ENCODE measurements at places on chromosomes 12 and 14.

- no peak for DNase-seq
Observed at GRCh38 chr12:122265886-122266229, 436 bp downstream of the VPS33A start.

DNA sequence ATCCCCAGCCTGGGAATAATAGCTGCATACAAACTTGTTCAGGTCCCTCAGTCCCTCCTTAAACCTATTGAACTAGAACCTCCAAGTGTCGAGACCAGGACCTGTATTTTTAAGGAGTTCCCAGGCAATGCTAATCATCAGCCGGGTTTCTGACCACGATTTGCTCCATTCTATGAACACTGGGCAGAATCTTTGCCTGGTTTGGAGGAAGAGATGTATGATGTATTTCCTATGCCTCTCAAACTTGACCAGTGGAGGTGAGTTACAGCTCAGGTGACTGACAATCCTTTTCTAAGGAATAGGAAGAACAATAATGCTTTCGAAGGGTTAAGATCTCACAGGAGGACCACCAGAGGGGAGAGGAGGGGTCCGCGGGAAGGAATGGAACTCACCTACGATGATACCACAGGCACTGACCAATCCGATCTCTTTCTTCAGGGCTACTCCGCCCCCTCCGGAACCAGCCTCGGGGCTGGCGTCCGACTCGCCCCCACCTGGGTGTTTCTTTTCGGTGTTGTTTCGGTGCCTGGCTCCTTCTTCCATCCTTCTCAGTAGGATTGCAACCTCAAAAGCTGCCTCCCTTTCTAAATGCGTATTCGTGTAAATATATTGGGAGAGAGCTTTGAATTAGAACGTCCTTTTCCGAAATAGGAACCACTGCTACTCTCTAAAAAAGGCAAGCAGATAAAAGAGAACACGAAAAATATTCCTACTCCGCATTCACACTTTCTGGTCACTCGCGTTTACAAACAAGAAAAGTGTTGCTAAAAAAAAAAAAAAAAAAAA is 895 bp downstream of the SLC7A8 start:
- peak; percentile 40 for DNase-seq

DNA sequence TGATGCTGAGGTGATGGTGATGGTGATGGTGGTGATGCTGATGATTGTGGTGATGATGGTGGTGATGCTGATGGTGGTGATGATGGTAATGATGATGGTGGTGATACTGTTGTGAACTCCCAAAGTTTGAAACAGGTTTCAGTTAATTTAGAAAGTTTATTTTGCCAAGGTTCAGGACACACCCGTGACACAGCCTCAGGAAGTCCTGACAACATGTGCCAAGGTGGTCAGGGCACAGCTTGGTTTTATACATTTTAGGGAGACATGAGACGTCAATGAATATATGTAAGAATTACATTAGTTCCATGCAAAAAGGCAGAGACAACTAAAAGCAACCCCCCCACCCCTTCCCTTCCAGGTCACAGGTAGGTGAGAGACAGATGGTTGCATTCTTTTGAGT is 112.8 kb upstream of the EVL start:
- no peak for DNase-seq

DNA sequence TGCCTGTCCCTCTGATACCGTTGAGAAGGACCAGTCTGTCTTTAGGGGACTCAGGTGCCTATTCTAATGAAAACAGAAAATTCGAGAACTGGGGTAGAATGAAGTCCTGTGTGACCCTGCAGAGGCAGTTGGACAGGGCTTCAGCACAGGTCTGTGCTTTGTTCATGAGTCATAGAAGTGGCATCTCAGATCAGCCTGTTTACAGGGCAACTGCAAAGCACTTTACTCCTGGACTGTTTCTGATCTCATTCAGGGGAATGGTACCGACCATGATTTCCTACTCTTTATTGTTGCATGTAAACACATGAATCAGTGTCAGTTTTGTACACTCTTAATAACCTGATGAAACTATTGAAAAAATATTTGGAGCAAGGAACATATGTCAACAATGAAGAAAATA is 1517.0 kb downstream of the AACS start:
- DNase-seq = no peak

- DNase-seq = peak; percentile 19
Observed at GRCh38 chr12:103924761-103925641, 5.2 kb upstream of the HSP90B1 start.

DNA sequence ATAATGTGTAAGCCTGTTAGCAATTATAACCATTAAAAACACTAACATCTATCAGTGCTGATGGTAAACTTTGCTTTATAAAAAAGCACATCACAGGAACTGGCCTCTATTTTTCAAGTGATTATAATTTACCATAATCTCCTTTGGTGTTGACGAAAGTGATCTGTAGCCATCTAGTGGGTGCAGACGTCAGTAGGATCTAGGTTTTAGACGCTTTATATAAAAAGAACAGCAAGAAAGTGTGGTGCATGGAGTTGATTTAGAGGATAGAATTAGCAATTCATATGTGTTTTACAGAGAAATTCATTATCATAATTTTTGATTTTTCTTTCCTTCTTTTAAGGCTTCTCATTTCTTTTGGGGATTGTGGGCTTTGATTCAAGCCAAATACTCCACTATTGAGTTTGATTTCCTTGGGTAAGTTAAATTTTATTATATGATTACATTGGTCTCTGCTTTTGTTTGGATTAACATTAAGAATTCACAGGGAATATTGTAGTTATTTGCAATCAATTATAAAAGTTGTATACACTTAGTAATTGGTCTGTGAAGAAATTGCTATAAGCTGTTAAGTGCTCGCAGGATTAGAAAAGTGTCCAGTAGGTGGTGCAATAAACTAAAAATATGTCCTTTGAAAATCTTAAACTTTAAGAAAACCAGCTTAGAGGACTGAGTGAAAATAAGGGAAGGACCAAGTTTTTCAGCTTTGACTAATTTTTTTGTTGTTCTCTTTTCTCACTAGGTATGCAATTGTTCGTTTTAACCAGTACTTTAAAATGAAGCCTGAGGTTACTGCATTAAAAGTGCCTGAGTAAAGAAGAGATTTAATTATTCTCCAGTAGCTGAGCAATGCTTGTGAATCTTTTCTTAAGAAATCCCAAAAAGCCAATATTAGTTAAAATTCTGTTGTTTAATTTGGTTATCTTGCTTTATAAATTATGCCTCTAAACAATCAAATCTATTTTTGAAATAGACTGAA is 59.5 kb downstream of the ETNK1 start:
- peak; percentile 12 for DNase-seq

GRCh38 chr14:95903616-95904107 is 27.0 kb downstream of the TUNAR start:
- DNase-seq = no peak

GRCh38 chr14:65200454-65200853 is 98.1 kb upstream of the MAX start:
- DNase-seq = no peak

- no peak for DNase-seq
Observed at GRCh38 chr12:44158746-44159145, 322.9 kb downstream of the TMEM117 start.

DNA sequence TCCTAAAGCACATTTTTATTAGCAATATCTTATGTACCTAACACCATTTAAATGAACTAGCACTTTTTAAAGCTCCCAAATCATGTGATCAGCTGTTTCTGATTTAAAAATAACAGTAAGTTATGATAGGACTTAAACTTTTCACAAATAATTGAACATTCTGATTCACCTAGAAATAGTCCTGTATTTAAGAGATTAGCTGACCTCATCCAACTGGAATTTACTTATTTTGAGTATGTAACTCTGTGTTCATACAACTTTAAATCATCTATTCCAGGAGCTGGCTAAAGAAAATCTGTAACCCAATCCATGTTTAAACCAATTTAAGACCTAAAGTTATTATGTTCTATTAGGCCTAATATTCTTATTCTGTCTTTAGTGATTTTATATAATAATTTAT is 184.3 kb downstream of the CCDC91 start:
- no peak for DNase-seq
